CD4-positive, alpha-beta T cell (primary cell): ENCODE measurements at places on chromosomes 7 and 10.

DNA sequence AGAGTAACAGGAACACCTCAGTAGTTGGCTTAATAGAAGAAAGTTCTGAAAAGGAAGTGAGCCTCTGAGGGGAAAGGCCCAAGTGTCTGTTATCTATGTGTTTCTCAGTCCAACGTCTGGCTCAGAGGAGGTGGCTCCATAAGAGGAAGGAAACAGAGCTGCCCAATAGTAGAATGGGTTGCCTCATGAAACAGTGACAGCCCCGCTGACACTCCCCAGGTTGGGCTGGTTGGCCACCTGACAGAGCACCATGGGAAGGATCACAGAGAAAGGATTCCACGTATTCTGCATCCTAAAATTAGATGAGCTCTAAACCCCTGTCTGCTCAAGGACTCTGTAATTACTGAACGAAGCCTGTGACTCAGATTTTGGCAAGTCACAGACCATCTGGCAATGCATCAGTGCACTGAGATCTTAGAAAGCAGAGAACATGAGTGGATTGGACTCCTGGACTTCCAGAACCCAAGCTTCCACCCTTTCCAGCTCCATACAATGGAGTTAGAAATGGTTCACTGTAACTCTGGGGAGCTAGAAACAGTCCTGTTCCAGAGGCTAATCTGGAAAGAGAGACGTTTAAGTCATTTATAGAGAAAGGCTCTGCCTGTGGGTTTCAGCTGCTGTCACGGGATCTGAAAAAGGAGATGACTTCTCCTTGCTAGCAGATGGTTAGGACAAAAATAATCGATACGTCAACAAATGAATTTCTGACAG, 2.9 kb downstream of the PKD2L1 start:
- DNase-seq, result no peak

DNA sequence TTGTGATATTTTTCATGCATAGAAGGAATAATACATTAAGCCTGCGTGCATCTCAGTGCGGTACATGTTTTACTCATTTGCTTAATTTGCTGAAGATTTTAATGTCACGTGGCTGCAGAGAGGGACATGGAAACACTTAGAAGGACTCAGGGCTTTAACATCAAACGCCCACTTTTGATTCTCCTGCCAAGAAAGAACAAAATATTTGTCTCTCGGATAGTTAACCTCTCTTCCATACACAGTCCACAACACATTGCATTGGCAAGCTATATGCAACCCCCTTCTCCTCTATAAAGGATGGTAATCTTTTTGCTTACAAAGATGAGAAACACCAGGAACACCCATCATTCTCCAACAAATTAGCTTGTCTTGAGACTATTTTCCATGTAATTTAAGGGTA, 148.0 kb upstream of the NRP1 start:
- no peak for DNase-seq

- no peak for DNase-seq
Measured at GRCh38 chr7:79590391-79590790, 136.9 kb upstream of the MAGI2 start.

DNA sequence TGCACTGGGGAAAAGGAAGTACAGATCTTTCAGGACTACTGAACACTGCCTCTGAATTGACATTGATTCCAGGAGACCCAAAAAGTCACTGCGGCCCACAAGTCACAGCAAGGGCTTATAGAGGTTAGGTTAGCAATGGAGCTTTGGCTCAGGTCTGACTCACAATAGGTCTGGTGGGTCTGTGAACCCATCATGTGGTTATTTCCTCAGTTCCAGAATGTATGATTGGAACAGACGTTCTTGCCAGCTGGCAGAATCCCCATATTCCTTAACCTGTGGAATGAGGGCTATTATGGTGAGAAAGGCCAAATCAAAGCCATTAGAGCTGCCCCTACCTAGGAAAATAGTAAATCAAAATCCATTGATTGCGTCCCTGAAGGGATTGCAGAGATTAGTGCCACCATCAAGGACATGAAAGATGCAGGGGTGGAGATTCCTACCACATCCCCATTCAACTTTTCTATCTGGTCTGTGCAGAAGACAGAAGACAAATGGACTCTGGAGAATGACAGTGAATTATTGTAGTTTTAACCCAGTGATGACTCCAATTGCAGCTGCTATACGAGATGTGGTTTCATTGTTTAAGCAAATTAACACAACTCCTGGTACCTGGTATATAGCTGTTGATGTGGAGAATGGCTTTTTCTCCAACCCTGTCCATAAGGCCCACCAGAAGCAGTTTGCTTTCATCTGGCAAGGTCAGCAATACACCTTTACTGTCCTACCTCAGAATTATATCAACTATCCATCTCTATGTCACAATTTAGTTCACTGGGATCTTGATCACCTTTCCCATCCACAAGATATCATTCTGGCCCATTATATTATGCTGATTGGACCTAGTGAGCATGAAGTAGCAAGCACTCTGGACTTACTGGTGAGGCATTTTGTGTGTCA, 44.5 kb upstream of the PIK3CG start:
- no peak for DNase-seq

- DNase-seq, result no peak
Measured at GRCh38 chr10:63094405-63094804, 38.7 kb upstream of the NRBF2 start.

- no peak for DNase-seq
Measured at GRCh38 chr7:1741751-1742554, 71.9 kb downstream of the ELFN1 start.

DNA sequence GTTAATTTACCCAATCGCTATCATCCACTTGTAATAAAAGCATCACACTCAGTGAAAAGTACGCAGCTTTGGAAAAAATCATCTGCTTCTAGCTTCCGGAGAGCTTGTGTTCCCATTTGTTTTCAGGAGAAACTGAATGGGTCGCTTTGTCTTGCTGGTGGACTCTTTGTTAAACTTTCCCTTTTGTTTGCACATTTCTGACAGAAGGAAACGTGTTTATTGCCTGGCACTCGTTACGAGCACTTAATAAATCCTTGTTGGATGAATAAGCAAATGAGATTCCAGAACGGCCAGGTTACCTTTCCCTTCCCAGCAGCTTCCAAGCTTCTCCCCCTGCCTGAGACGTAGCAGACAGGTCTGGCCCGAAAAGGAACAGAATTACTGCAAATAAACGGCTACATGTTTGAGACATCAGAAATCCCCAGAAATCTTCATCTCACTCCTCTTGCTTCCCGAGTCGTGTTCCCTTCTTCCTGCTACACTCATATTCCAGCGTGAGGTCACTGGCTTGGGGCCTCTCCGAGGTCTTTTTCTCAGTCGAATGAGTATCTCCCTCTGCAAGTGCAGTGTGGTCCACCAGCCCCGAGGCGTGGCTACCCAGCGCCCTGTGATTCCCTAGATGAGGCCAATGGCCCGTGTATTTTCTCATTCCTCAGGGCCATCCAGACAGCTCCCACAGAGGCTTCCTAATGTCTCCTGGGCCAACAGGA, 167.2 kb downstream of the FRMD4A start:
- no peak for DNase-seq

DNA sequence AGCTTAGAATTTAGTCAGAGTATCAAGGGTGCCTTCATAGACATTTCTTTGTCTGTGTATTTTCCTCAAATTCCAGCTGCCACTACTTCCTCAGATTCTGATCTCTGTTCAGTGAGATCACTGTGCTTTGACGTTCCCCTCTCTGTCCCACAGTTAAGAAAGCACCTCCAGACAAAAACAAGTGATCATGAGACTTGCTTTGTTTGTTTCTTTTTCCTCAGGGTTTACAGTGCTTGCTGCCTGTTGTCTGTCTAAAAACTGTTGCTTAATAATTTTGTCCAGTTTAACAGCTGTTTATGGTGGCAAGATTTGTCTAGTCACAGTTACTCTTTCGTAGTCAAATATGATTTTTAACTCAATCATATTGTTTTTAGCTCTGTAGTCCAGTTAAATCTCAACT, 29.1 kb downstream of the TRUB1 start:
- DNase-seq, result no peak

DNA sequence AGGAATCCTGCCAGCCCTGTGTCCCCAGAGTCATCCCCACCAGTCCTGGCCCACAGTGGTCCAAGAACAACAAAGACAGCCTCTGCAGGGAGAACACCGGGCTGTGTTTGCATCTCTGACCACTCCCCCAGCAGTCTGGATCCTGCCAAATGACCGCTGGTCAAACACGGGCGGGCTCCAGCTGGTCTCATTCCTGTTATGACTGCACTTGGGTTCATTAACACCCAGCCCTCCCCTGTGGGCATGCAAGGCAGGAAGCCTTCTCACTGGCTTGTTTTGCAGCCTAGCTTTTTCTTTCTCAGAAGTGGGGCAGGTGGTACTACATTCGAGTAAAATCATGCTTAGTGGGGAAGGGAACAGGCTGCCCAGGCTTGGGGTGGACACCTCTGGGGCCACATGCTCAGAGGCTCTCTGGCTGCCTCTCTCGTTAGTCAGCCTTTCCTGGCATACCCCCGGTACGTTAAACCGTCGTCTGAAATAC, 190.0 kb downstream of the PLXNA4 start:
- no peak for DNase-seq

DNA sequence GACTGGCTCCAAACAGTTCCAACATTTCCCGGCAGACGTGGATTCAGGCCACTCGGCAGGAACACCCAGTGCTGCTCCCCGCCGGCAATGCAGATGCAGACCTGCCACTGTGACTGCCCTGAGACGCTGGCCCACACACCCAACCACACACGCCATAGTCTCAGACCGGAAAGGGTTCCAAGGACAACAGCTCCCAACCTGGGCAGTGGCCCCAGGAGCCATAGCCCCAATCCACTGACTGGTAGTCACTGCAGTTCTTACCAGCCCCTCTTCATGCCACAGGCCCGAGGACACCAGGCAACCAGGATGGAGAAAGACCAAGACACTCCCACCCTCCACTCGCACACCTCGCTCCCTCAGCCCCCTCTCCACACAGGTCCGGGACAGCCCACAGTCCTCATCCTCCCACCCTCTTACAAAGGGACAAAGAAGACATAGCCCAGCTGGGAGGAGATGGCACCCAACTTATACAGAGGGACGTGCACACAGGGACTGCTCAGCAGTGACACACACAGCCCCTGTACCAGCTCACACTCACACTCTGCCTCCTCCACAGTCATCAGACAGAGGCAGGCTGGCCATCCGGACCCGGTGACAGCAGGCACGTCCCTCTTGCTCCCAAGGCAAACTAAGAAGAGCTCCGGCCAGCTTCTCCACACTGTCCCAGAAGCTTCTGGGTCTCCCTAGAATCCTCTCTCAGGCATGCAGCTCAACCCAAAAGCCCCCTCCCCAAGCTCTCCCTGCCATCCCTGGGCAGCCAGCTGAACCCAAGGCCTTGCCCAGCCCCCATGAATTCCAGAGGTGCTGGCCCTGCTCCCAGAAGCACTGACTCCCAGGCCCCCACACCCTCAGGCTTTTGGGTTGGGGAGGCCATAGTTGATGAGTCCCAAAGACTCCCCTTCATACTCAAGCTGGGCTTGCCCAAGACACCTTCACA, 24.8 kb downstream of the KCNH2 start:
- DNase-seq, result no peak

GRCh38 chr7:34845666-34846361, 187.8 kb downstream of the NPSR1 start:
- DNase-seq, result no peak

- DNase-seq, result no peak
Measured at GRCh38 chr7:100539436-100540006, 518 bp downstream of the AGFG2 start.

GRCh38 chr7:82511542-82511941, 68.0 kb upstream of the CACNA2D1 start:
- no peak for DNase-seq

- no peak for DNase-seq
Measured at GRCh38 chr7:127404286-127405072, 12.0 kb upstream of the ZNF800 start.

DNA sequence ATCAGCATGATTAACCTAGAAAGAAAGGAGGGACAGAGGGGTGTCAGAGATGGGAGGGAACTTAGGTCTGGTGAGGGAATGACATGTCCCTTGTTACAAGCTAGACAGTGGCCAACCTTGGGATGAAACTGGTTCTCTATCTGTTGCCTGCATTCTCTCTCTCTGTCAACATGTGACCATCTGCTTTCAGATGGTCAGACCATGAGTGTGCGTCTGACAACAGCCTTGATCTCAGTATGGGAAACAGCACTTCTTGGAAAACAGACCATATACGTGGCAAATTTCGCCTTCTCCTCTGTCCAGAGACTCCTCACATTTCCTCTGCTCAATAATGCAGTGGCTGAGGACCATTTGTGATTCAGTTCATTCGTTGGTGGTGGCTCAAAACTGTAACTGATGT, 845.9 kb downstream of the TYW1 start:
- DNase-seq, result no peak

- no peak for DNase-seq
Measured at GRCh38 chr7:118153551-118154177, 30.3 kb upstream of the LSM8 start.

- no peak for DNase-seq
Measured at GRCh38 chr10:25532213-25532612, 357.4 kb downstream of the GPR158 start.

DNA sequence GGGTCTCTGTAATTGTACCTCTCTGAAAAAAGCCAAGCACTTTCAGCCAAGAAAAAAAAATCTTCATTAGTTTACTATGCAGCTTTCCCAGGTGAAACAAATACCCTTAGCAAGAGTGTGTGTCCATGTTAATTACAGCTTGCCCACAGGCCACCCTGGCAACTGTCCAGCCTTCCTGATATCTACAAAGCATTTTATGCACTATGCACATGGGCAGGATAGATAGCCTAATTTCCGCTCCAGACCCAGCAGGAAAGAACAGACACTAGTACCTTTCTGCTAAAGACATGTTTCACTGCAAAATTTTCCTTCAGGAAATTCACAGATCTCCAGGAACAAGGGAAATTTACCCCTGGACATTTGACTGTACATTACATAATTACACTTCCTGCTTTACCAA, 24.4 kb downstream of the CACNA2D1 start:
- DNase-seq, result no peak

- DNase-seq, result no peak
Measured at GRCh38 chr10:17134737-17135260, 5.2 kb upstream of the CUBN start.

DNA sequence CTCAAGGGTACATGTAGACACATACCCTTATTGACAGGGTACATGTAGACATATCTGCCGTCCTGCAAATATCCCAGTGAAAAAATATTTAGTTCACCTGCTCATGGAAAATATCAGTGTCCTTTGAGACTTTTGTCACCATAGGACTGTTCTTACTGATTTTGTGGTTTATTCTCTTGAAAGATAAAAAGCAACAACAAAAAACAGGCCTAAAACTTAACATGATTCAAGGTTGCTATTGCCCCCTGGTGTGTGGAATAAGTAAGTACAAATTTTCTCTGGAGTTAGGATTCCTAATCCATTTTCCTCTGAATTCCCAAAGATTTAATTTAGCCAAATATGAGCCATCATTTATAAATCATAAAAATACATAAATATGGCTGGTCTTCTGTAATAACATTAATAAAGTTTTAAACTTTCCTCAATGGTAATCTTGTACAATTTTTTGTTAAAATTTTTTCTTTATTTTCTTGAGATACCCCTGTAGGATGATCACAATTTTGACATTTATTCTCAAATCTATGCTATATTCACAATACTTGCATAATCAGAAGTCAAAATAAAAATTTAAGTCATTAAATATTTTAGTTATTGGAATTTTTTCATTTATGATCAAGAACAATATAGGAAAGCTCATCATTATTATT, 741.4 kb upstream of the POT1 start:
- DNase-seq, result no peak
